Left renal pelvis (tissue), 4 donors: ENCODE measurements at places on chromosomes 4 and X. TPM values are rescaled to one million over a fixed set of nuclear protein-coding genes. Genes with fewer than 3 reads are reported as not detected.

PGAM4 gene
- 0.66 TPM for polyA plus RNA-seq

S100G gene
- polyA plus RNA-seq = not detected

PDZD4 gene
- polyA plus RNA-seq = 11.5 TPM

SPANXD gene
- polyA plus RNA-seq = not detected

EREG gene
- polyA plus RNA-seq = not detected

CLNK gene
- polyA plus RNA-seq = 1.4 TPM

SLC2A9 gene
- polyA plus RNA-seq = 4.8 TPM

PRDM5 gene
- 18.6 TPM for polyA plus RNA-seq

TEC gene
- 4.3 TPM for polyA plus RNA-seq

PPEF2 gene
- polyA plus RNA-seq = not detected
